NCI-H1048 (cell line): ENCODE measurements at places on chromosomes 13 and 19.

GRCh38 chr19:2428321-2428690 is 920 bp upstream of the TIMM13 start:
- no peak for DNase-seq

DNA sequence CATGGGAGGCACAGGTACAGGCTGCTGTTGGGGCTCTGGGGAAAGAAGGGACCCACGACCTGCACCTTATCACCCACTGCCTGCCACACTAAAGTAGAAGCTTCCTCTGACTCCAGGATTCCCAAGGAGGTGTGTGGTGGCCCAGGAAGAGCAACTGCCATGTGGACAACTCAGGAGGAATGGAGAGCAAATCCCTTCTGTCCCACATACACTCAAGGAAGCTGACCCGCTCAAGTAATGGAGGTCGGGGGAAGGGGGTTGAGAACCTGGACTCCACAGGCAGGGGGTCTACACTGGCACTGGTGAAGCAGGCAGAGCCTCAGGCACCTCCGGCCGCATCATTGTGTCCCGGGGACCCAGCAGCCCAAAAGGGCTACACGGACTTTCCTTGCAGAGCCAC is 29.4 kb upstream of the SLC15A1 start:
- no peak for DNase-seq

GRCh38 chr19:38006361-38007045 is 99.5 kb downstream of the SIPA1L3 start:
- no peak for DNase-seq

- DNase-seq = no peak
Observed at GRCh38 chr19:23481043-23481442, 85.8 kb upstream of the ZNF91 start.

- no peak for DNase-seq
Observed at GRCh38 chr13:53601113-53601512, 572.5 kb downstream of the OLFM4 start.

DNA sequence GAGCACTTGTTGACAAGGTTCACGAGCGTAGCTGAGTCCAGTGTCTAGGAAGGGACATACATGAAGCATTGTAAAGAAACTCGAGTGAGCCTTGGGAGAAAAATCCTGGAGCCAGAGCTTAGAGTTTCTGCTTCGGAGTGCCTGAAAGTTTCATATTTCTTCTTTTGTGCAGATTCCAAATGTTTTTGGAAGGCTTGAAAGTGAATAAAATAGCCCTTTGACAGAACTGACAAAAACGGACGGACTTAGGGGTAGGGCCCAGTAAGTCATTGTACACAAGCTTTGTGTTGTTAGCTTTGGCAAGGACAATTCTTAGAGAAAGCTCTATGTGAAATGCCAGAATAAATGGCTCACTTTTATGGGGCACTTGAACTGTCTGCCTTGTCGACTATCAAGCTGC is 2.8 kb downstream of the RNF113B start:
- no peak for DNase-seq

DNA sequence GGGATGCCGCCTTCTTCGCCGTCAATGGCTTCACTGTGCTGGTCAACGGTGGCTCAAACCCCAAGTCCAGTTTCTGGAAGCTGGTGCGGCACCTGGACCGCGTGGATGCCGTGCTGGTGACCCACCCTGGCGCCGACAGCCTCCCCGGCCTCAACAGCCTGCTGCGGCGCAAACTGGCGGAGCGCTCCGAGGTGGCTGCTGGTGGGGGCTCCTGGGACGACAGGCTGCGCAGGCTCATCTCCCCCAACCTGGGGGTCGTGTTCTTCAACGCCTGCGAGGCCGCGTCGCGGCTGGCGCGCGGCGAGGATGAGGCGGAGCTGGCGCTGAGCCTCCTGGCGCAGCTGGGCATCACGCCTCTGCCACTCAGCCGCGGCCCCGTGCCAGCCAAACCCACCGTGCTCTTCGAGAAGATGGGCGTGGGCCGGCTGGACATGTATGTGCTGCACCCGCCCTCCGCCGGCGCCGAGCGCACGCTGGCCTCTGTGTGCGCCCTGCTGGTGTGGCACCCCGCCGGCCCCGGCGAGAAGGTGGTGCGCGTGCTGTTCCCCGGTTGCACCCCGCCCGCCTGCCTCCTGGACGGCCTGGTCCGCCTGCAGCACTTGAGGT is 7.0 kb downstream of the MAP1S start:
- DNase-seq = no peak

DNA sequence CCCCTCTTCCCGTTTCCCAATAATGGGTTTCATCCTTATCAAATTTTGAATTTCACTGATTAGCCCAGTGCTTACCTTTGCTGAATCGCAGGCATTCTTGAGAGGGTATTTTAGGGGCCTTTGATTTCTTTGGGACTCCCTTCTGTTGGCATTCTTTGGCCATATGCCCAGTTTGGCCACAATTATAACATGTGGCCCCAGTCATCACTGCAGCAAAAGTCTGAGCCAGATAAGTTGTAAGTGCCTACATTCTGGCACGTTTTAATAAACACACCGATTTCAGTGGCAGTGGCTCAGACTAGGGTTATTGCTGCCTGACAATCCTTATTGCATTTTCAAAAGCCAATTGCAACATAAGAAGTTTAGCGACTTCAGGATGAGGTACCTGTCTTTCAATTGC is 41.4 kb downstream of the ZNF726 start:
- no peak for DNase-seq

GRCh38 chr13:105177265-105177900 is 1358.1 kb downstream of the EFNB2 start:
- no peak for DNase-seq

- no peak for DNase-seq
Observed at GRCh38 chr13:41520660-41521630, 63.6 kb downstream of the RGCC start.

DNA sequence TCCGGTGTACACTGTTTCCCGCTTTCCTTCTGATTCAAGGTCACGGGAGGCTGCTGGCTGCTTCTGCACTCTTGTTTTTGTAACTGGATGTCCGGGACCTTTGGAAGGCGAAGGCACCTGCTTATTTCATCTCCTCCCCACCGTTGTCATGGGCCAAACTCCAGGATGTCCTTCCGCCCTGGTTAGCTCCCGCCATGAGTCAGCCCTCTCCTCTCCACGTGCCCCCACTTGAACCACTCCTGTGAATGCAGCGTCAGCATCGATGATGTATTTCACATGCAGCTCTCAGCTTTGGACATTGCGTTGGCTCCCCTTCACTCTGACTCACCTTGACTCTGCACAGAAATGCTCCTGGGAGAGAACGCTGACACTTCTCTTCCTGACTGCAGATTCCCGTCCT is 5.5 kb upstream of the GALP start:
- DNase-seq = no peak

DNA sequence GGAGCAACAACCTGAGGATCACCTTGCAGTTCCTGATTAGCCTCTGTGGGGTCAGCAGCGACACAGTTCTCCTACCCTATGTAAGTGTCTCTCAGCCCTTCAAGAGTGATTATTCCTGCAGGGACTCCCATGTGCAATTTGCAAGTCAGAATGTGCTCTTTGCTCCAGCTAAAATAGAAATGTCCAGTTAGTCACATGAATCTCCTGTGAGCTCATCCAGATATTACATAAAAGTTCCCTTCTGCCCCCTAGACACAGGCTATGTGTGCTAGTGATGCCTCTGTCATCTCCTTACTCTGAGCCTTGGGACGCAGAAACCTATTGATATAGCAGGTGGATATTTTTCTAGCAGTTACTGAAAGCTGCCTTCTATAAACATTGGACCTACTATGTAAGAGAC is 105.5 kb downstream of the ZAR1L start:
- DNase-seq = no peak

GRCh38 chr13:36344173-36344572 is 2.0 kb downstream of the SPART start:
- DNase-seq = no peak

- DNase-seq = no peak
Observed at GRCh38 chr19:4933528-4933927, 24.2 kb downstream of the UHRF1 start.

GRCh38 chr13:42246541-42246940 is 25.4 kb upstream of the AKAP11 start:
- no peak for DNase-seq

GRCh38 chr19:38638461-38638860 is 9.0 kb upstream of the ACTN4 start:
- DNase-seq = no peak

GRCh38 chr19:1766800-1767352 is 13.6 kb downstream of the ONECUT3 start:
- DNase-seq = no peak

- no peak for DNase-seq
Observed at GRCh38 chr13:113860665-113861432, 3.0 kb downstream of the GAS6 start.

DNA sequence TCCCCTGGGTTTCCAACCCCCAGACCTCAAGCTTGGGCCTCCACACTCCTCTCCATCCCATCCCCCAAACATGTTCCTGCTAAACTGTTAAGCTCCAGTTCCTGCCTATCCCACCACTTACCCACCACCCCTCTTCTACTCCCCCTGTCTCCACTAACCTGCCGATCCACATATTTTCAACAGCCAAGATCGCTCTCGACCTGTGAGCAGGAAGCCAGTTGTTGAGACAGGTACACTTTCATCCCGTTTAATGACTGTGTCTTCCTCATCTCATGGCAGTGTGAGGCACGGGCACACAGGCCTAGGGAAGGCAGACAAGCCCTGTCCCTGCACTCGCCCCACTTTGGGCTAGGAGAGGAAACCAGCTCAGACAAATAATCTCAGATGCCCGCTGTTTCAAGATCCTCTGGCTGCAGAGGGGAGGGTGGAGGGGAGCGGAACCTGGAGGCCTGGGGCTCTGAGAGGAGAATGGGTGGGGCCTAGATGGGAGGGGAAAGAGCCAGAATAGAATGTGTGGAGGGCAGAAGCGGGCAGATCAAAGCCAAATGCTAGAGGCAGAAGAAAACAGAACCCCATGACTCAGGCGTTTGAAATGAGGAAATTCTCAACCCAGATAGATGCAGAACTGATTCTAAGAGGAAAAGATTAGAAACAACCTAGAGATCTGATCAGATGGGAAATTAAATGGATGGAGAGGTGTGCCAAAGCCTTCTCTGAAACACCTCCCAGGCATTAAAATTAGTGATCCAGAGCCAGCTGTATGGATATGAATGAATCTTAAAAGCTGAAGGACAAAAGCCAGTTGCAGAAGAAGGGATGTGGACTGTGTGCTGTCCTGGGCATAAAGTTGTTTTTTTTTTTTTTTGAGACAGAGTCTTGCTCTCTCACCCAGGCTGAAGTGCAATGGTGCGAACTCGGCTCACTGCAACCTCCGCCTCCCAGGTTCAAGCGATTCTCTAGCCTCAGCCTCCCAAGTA is 16.9 kb upstream of the CYP2S1 start:
- no peak for DNase-seq

DNA sequence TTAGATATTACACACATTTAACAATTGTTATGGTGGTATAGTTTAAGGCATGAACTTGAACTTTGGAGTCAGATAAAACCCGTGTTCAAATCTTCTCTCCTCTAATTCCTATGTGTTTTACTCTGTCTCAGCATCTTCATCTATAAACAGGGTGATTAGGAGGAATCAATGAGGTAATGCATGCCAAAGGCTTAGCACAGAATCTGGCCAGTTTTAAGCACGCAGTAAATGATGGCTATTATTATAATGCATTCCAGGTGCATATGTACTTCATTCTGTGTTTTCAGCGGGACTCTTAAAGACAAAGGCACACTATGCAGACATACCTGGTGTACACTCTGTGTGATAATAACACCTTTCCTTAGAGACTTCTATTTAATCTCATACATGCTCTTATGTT is 88.0 kb upstream of the FRY start:
- DNase-seq = no peak

GRCh38 chr19:51224163-51224641 is 678 bp upstream of the CD33 start:
- no peak for DNase-seq

DNA sequence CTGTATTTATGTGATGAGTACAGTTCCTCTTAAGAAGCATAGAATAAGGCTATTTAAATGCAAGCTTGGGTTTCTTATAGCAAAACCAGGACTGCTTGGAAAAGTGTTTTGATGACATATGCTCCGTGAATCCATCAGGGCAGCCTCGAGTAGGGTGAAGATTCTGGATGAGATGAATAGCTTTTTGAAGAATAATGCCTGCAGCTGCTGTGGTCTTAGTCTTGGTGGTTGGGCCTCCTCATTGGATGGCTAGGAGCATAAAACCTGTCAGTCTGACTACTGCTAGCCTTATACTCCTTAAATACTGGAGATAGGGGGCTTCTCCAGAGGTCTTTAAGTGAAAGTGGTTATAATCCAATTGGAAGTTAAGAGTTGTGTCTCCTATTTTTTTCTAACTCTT is 704.3 kb downstream of the FGF9 start:
- DNase-seq = no peak

DNA sequence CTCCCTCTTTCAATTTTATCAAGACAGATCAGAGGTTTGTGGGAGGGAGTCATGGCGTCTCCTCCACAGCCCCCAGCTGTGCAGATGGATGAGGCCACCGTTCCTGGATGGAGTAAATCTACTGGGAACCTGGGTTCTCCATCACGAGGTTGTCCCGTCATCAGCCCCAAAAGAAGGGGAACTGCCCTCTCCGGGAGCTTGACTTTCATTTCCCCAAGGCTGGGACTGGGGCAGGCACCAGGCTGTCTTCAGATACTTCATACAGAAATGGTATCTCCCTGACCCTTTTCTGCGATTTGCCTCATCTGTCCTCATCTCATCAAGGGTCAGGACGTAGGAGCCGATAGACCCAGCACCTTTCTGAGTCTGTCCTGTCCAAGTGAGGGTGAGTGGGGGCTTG is 9.8 kb downstream of the LILRB2 start:
- DNase-seq = no peak

DNA sequence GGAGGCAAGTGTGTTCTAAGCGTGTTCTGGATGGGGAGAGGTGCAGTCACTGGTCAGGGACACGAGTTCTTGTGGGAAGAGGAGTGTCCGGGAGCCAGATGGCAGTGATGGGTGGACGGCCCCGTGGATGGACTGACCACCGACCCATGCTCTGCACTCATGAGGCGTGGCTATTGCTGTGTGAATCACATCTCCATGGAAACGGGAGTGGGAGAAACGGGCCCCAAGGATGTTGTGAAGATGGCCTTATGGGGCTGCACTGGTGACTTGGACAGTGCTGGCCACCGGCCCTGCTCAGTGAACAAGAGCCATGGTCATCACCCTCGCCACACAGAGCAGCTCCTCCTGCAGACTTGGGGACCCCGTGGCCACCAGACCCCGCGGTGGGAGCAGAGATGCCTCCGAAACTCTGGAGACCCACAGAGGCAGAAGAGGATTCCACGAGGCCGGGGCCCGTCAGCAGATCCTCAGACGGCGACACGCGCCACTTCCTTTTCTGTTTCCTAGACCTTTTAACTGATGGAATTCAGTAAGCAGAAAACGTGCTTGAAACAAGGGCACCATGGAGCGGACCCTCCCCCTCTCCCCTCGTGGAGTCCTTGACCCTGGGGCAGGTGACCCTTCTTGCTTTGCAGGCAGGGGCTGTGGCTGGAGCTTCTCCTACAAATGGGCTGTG is 47.5 kb downstream of the GAS6 start:
- no peak for DNase-seq

- DNase-seq = no peak
Observed at GRCh38 chr13:25215253-25215575, 43.1 kb upstream of the AMER2 start.

GRCh38 chr13:41601718-41602445 is 144.5 kb downstream of the RGCC start:
- DNase-seq = no peak

- no peak for DNase-seq
Observed at GRCh38 chr19:9673912-9674662, 813 bp downstream of the ZNF562 start.

GRCh38 chr13:114151031-114151430 is 18.6 kb upstream of the RASA3 start:
- no peak for DNase-seq

- no peak for DNase-seq
Observed at GRCh38 chr13:72864142-72865011, 82.4 kb downstream of the PIBF1 start.
